ENCODE measurements at places on chromosomes 3 and 15.

GRCh38 chr15:65824031-65824743 is 32.1 kb upstream of the DENND4A start:
- peak; percentile 58 for DNase-seq

GRCh38 chr3:43096761-43097160 is 9.1 kb downstream of the POMGNT2 start:
- no peak for DNase-seq

DNA sequence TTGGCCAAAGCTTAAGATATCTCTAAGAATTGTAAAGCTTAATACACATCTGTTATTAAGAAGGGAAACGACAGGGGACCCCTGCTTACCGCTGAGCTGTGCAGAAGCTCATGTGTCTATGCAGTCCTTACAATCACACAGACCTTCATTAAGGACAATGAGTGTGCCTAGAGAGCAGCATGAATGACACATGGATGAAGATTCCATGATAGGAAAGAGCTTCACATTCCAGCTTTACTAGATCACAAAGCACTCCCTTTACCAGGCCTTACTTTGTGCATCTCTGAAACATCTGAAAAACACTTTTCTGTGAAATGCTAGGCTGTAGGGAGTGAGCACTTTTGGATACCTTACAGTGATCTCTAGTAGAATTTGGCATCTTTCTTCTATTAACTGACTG is 32.0 kb downstream of the RNF168 start:
- DNase-seq = no peak

DNA sequence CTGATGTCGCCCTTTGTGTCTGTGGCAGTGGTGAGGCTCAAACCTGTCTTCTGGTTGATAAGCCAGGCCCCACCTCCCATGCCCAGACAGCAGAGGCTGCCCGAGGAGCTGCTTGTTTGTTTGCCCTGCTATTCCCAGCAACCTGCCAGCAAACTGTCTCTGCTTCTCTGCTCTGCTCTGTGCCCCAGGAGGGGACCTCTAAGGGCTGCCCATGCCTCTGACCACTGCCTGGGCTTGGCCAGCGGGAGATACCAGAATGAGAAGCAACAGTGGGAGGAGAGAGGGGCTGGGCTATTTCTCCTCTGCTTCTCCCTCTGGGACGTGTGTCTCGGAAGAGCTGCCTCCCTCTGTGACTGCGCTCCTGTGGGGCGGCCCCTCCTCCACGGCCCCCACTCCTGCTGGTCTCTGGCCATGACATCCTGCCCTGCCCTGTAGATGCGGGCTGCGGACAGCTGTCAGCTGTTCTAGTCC is 213.1 kb downstream of the RPLP1 start:
- DNase-seq = no peak

- DNase-seq = no peak
Measured at GRCh38 chr15:43531018-43531670, 13.7 kb downstream of the MAP1A start.

- DNase-seq = no peak
Measured at GRCh38 chr3:33114622-33115023, 809 bp downstream of the CRTAP start.

- DNase-seq = no peak
Measured at GRCh38 chr3:62823461-62824050, 51.7 kb downstream of the CADPS start.

GRCh38 chr3:196677353-196677752 is 34.7 kb downstream of the CEP19 start:
- DNase-seq = no peak

- no peak for DNase-seq
Measured at GRCh38 chr3:112958811-112959560, 15.9 kb downstream of the CD200R1 start.

GRCh38 chr3:43307226-43307625 is 20.9 kb downstream of the SNRK start:
- no peak for DNase-seq

DNA sequence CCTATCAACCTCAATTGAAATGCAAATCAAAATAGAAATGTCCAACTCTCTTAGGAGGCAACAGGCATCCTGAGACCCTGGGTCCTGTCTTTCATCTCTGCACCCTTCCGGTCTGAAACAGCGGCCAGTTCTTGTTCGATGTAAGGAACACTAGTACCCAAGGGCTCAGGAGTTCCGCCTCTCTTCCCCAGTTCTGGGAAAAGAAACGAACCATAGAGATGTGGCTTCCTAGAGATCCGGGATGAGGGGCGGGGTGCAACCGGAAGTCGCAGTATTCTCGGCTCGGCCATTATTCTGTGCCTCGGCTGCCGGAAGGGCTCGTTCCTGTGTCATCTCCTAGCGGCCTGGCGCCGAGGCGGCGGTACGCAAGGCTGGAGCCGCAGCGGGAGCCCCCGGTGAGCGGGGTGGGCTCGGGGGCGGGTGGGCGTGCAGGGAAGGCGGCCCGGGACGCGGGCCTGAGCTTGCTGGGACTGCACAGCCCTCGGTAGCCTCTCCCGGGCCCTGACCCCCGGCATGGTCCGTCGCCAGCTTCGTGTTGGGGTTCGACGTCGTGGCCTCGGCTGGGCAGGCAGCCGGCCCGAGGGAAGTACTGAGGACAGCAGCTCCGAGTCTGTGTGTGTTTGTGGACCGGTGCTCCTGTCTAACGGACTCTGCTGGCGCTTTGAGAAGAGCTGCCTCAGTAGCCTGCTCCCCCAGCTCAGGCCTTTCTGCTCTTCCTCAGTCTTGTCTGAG is at the start of gene ZNF197:
Gene ZNF197 (plus strand): TSS at position 288 of the 732 bp plus-strand sequence. CDS start 4,119 bp downstream, outside the sequence.
- DNase-seq = peak; percentile 87

DNA sequence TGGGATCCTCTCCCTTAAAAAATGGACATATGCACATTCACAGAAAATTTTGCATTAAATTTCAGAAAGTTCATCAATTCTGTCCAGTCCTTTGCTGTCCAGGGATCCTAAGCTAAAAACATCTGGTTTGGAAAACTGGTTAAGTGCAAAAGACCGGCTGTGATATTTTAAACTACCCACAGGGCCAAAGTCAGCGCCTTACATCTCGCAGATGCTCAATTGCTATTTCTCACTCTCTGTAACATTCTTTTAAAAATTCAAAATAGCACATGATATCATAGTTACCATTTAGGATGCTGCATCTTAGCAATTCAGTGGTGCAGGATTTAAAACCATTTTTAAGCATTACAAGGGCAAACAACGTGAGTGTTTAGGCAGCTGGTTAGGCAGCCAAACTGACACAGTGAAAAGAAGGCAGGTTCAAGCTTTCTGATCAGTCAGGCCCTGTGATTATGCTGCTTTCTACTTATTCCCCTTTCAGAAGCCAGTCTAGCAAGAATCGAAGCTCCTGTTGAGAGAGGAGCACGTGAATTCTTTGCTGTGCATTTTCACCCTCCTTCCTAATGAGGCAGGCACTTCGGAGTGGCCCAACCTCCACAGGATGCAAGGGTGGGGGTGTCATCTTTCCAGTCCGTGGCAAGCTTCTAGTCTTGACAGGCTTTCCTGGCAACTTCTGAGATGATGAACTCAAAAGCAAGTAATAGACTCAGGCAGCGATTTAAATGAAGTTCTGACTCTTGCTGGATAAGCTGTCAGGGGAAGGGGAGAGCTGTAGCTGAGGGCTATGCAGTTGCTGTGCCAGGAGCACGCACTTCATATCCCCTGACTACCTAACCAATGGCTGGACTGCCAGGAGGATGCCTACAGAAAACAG is 8.8 kb downstream of the PRICKLE2 start:
- no peak for DNase-seq

DNA sequence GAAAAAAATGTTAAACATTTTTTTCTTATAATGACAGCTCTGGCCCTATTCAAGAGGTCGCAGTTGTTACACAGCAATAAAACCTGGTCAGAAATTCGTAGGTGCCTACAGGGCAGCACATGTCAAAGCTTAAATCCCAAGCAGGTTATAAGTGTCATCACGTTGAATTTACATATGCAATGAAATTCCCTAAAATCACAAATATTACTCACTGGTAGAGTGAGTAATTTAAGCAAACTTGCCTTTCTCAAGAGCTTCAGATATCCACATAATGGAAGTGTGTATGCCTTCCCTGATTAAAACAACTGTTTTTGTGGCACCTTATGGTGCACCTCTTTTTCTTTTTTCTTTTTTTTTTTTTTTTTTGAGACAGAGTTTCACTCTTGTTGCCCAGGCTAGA is 90.7 kb upstream of the FNDC3B start:
- no peak for DNase-seq

DNA sequence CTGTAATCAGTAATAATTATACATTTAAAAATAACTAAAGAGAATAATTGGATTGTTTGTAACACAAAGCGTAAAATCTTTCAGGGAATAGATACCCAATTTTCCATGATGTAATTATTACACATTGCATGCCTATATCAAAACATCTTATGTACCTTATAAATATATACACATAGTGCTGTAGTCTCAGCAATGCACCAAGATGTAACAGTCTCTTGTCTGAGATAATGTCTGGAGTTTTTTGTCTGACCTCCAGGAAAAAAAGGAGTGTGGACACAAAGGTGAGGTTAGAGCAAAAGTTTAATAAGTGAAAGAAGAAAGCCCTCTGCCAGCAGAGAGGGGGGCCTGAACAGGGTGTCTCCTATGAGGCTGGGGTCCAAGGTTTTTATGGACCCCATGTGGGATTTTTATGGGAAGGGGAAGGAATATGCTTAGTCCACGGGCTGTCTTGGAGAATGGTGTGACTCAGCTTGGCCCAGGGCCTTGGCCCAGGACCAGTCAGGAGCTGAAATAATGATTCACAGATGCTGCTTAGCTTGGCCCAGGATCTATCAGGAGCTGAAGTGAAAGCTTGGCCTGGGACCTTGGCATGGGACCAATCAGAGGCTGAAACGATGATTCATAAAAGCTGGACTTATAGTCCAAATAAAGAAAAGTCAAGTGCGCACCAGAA is 545.0 kb downstream of the ZPLD1 start:
- DNase-seq = peak; percentile 39

DNA sequence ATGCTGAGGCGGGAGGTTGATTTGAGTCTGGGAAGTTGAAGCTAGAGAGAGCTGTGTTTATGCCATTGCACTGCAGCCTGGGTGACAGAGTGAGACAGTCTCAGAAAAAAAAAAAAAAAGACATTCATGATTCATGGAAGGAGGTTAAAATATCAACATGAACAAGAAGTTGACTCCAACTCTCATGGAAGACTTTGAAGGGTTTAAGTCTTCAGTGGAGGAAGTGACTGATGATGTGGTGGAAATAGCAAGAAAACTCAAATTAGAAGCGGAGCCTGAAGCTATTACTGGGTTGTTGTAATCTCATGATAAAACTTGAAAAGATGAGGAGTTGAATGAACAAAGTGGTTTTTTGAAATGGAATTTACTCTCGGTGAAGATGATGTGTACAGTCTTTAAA is 491.8 kb downstream of the SQOR start:
- no peak for DNase-seq

DNA sequence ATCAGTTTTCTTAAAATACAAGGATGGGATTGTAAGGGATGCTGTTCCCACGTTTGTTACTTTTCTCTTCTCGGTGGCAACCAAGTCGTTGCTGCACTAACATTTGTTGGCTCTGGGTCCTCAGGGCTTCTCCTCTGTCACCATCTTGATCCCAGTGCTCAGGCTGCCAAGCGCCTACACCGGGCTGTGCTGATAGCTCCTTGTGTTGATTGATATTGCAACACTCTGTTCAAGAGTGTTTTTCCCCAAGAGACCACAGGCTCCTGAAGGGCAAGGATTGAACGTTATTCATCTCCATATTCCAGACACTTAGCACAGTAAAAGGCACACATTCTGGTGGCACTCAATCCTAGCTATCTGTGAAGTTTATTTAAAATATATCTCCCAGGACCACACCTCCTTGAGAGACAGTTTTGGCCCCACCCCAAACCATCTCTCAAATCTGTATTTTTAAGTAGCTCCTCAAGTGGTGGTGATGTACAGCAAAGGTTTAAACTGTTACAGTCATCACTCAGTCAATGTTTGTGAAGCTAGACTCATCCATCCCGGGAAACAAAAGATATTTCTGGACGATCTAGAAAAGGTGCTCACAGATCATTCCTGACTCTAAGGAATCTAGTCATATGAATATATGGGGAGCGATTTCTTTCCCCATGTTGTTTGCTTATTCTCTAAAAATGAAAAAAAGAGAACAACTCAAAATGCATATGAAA is 38.5 kb upstream of the FOXP1 start:
- DNase-seq = no peak

- no peak for DNase-seq
Measured at GRCh38 chr3:72977060-72977808, 19.4 kb upstream of the PPP4R2 start.

GRCh38 chr15:64122936-64123351 is 27.2 kb downstream of the SNX1 start:
- no peak for DNase-seq

- DNase-seq = no peak
Measured at GRCh38 chr15:90079619-90080457, 22.4 kb downstream of the IDH2 start.

- DNase-seq = no peak
Measured at GRCh38 chr3:67832817-67833216, 178.4 kb upstream of the SUCLG2 start.

GRCh38 chr3:128486681-128487537 is 6.1 kb downstream of the GATA2 start:
- DNase-seq = no peak

GRCh38 chr3:792630-793029 is 300.2 kb upstream of the CNTN6 start:
- no peak for DNase-seq

DNA sequence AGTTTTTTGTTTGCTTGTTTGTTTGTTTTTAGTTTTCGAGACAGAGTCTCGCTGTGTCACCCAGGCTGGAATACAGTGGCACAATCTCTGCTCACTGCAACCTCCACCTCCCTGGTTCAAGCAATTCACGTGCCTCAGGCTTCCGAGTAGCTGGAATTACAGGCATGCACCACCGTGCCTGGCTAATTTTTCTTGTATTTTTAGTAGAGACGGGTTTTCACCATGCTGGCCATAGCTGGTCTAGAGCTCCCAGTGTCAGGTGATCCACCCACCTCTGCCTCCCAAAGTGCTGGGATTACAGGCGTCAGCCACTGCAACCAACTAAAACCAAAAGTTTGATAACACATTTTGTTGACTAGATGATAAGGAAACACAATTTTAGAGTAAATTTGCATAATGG is 372.7 kb downstream of the FGF12 start:
- no peak for DNase-seq

DNA sequence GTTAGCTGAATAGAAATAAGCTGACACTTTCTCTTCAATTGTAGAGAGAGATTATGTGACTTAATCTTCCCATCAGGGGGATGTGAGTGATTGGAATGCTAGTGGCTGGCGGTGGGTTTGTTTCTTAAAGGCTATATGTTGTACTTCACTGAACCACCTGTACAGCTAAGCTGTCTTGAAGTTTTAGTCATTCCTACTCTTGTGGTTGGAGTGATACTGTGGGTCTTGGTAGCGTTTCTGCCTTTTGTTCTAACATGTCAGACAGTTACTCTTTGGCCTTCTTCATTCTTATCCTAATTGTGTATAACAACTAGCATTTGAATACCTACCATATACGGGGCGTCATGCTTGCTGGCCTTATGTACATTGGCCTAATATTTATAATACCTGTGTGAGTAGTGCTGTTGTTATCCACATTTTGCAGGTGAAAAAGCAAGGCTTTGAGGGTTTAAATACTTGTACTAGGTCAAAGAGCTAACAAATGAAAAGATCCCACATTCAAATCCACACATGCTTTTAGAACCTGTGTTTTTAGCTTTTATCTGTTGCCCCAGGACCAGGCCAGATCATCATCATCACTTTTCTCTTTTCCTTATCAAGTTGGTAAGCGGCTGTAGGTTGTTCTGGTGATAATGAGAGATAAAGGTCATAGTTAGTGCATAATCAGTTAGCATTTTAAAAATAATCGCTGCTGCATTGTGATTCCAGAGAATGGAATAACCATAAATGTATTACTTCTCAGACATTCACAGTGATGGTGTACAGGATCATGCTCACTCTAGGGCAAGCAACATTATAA is 50.2 kb downstream of the AKAP13 start:
- DNase-seq = no peak

GRCh38 chr15:78709263-78709882 is 68.4 kb upstream of the CHRNB4 start:
- DNase-seq = peak; percentile 75
